ENCODE measurements at places on chromosomes 3 and 15.

GRCh38 chr3:132841621-132842020 is 119.4 kb upstream of the NPHP3 start:
- DNase-seq: no peak

DNA sequence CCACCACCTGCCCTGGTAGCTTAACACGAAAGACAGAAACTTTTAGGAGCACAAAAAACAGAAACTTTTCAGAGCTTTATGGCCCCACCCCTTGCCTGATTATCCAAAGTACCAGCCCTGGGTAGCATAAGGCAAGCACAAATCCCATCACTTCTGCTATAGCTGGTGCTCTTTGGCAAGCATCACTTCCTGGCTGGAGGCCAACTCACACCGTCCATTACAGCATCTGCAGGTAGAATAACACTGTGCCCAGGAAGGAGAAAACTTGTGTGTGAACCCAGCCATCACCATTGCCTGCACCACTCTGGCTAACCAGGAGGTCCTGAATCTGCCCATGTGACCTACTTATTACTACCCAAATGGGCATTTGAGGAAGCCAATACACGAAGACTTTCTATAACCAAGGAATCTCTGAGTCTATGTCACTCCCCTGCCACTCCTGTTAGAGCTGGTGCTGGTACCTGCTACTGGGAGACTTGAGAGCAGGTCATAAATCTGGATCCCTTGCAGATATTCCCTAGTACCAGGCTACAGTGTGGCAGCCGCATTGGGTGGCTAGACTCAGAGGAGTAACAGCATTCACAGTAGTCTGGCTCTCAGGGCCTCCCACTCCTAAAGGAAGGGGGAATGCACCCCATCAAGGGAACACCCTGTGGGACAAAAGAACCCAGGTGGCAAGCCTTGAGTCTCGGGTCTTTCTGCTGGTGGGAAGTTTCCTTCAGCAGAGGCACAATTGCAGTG is 73.3 kb upstream of the AKAP13 start:
- DNase-seq: no peak

GRCh38 chr3:126540342-126540849 is 16.4 kb downstream of the CHST13 start:
- no peak for DNase-seq

DNA sequence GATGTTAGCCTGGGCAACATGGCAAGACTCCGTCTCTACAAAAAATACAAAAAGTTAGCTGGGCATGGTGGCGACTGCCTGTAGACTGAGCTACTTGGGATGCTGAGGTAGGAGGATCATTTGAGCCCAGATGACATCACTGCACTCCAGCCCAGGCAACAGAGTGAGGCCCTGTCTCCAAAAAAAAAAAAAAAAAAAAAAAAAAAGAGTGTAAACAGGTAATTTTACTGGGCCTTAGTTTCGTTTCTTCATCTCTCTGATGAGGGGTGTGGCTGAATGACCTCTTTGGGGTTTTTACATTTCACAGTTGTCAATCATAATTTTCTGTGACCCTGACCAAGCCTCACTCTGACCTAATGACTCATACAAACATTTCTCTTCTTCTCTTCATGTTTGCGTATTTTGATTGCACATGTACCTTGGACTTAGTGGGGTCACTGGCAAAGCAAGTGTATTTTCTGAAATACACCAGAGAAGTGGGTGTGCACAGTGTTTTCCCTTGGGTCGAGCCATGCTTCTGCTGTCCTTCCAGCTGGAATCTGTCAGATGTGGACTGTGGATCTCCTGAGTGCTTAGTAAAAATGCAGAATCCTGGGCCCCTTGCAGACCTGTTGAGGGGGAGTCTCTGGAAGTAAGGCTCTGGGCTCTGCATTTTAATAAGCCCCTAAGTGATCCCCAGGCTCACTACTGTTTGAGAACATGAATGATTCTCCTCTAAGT is 140.5 kb downstream of the FNDC3B start:
- no peak for DNase-seq

- no peak for DNase-seq
Observed at GRCh38 chr15:39539973-39540558, 40.8 kb upstream of the THBS1 start.

- DNase-seq: no peak
Observed at GRCh38 chr3:194215392-194215791, 79.4 kb downstream of the HES1 start.

DNA sequence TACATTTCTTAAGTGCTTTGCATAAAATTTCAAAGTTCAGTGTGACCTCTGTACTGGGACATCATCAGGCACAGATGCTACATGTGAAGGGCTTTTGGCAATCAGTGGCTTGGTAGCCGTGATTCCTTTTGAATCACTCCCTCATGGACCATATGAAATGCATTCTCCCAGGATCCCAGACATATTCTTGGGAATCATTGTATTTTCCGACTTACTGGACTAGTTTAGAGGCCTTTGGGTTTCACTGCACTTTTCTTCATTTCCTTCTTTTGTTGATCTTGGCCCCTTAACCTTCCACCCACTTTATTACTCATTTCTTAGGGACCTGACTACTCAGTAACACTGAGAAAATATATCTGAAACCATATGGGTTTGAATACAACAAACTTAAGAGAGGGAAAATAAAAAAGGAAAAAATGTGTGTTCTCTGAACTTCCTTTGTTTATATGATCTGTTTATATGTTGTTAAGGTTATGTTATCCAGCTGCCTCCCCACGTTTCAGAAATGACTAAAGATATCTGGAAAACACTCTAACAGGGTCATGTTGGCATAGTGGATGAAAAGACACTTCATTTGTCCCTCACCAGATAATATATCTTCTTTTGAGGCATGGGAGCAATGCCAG is 35.1 kb downstream of the HMG20A start:
- DNase-seq: no peak

DNA sequence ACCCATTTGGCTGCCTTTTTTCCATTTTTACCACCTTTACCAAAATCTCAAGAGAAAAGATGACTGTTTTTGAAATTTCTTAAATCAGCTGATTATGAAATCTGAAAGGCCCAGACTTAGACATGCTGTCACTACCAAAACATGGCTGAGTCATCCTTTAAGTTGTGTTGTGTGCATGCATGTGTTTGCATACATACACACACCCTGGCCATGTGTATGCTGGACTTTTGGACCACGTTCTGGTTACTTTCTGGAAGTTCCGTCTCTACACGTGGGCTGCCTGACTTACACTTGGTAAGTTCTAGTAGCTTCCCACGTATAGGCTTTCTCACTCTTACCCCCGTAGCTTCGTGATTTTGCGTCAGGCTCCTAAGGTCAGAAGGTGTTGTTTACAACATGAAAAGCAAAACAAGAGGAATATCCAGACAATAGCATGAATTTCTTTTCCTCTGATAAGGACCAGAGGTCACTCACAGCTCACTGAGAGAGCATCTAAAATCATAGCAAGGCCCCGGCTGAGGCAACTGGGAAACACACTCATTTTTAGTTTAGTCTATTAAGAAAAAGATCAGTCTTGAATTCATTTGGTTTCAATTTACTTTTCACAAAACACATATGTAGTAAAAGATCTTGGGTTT is 62.4 kb downstream of the COL8A1 start:
- no peak for DNase-seq

DNA sequence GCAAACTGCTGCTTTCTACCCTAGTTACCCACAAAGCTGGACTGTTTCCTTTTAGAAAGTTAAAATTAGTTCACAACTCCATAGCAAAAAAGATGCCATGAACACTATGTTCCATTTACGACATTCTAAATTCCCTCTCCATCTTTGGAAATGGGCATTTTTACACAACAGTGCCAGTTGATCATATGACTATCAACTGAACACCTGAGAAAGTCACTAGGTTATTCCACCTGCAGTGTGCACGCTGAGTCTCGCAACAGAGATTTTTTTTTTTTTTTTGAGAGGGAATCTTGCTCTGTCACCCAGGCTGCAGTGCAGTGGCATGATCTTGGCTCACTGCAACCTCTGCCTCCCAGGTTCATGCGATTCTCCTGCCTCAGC is 120.3 kb downstream of the SNRK start:
- no peak for DNase-seq

DNA sequence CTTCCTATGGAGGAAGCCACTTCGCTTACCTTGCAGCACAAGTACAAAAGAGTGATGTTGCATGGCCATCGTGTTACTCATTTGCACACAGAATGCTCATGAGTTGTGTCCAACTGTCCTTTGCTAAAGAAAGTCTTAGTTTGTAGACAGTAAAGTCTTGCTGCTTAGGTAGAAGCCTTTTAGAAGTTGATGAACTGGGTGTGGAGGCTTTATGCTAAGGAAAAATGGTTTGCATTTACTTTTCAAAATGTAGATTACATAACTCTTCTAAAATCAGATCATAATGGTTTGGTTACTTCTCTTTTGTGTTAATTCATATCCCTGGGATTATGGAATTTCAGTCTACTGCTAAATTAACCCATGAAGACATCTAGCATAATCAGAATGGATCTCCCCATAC is 84.5 kb upstream of the FLNB start:
- DNase-seq: no peak

DNA sequence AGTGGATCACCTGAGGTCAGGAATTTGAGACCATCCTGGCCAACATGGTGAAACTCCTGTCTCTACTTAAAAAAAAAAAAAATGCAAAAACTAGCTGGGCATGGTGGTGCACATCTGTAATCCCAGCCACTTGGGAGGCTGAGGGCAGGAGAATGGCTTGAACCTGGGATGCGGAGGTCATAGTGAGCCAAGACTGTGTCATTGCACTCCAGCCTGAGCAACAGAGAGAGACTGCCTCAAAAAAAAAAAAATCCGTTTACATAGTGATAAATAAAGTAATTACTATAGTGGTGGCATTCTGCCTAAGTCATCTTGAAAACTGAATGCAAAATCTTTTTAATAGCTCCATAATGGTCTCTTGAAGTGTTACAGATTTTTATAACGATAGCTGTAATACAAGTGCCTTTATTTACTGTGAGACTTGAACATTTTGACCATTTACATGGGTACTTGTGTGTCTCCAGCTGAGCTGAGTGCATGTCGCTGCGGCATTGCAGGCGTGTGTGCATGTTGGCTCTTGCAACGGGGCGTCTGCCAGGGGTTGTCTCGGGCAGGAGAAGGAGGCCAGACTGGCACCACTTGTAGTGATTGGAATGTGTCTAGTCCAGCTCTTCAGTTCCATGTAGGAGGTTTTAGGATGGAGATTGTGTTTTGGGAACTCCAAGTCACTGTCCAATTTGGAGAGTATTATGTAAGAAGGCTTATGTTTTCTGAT is 111.9 kb downstream of the IGF1R start:
- no peak for DNase-seq
